ENCODE measurements at places on chromosomes 1 and 21. TPM values are rescaled to one million over a fixed set of nuclear protein-coding genes. Genes with fewer than 3 reads are reported as not detected.

The FAM167B gene
- 3.2 TPM for total RNA-seq

The AGBL4 gene
- 0.41 TPM for total RNA-seq

The FOXO6 gene
- total RNA-seq: 3.8 TPM

The KRTAP20-3 gene
- total RNA-seq: not detected

The NEXN gene
- 2.6 TPM for total RNA-seq

The PAQR6 gene
- 7.1 TPM for total RNA-seq

The LGALS8 gene
- 15.3 TPM for total RNA-seq

DNA sequence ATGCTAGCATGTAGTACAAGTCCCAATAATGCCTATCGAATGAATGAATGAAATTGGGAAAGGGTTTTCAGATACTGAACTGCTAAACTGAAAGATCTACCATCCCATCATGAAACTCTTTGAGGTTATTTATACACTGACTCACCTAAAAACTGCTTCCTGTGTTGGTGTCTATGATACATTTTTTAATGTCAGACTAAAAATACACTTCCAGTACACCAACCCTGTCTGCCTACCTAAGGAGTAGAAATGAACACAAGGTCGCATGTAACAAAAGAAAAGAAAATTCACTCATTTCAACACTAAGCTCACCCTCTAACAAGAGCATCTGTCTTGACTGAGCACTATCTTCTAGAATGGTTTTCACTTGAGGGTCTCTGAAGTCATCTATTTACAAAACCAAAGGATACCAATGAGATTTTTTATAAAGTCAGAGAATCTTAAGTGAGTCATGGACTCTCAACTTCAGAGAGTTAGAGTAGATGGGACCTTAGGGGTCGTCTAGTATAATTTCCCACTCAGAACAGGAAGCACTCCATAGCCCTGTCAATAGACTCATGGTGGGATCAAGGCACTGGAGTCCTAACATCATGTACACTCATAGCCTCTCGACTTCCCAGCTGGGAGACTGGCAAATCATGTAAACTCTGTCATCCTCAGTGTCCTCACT is 53.4 kb downstream of the WLS start:
- H3K4me3 ChIP-seq: no peak overlapping the region
- H3K36me3 ChIP-seq: no peaks in the 10 kb centered on the region
- DNase-seq: no peak
- no peaks in the 10 kb centered on the region for H3K4me1 ChIP-seq
- H3K27ac ChIP-seq: no peak overlapping the region

GRCh38 chr1:112718691-112719418 is 3.7 kb upstream of the PPM1J start:
- H3K36me3 ChIP-seq: no peaks in the 10 kb centered on the region
- peaks cover 40% of the 10 kb centered on the region for H3K27me3 ChIP-seq
- DNase-seq: peak; percentile 89
- H3K27ac ChIP-seq: no peak overlapping the region
- peaks cover 18% of the 10 kb centered on the region for H3K4me1 ChIP-seq
- H3K4me3 ChIP-seq: no peak overlapping the region

- H3K36me3 ChIP-seq: peaks cover 9% of the 10 kb centered on the region
- no peaks in the 10 kb centered on the region for H3K4me1 ChIP-seq
- no peak overlapping the region for H3K4me3 ChIP-seq
Measured at GRCh38 chr21:42574234-42575027, 60.8 kb downstream of the SLC37A1 start.

GRCh38 chr1:231194843-231195516 is 33.1 kb downstream of the TRIM67 start:
- no peaks in the 10 kb centered on the region for H3K4me1 ChIP-seq
- no peak overlapping the region for H3K27ac ChIP-seq

- H3K27me3 ChIP-seq: no peaks in the 10 kb centered on the region
- no peaks in the 10 kb centered on the region for H3K36me3 ChIP-seq
- no peak overlapping the region for H3K4me3 ChIP-seq
- H3K4me1 ChIP-seq: peaks cover 3% of the 10 kb centered on the region
- no peak overlapping the region for H3K27ac ChIP-seq
- no peak for DNase-seq
Measured at GRCh38 chr1:6056572-6056948, 10.9 kb downstream of the KCNAB2 start.

DNA sequence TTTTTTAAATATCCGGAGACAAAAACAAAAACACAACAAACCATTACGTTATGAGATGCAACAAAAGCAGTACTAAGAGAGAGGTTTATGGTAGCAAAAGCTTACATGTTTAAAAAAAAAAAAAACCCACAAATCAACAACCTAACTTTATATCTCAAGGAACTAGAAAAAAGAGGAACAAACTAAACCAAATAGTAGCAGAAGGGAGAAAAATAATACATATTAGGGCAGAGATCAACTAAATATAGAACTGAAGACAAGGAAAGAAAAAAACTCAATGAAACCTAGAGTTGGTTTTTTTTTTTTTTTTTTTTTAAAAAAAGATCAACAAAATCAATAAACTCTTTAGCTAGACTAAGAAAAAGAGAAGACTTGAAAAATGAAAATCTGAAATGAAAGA is 34.9 kb downstream of the ZNF644 start:
- peaks cover 2% of the 10 kb centered on the region for H3K4me1 ChIP-seq
- no peak for DNase-seq
- H3K4me3 ChIP-seq: no peak overlapping the region
- no peak overlapping the region for H3K27ac ChIP-seq
- no peaks in the 10 kb centered on the region for H3K27me3 ChIP-seq

GRCh38 chr1:223045164-223045957 is 97.7 kb downstream of the TLR5 start:
- no peak for DNase-seq
- no peaks in the 10 kb centered on the region for H3K27me3 ChIP-seq
- no peak overlapping the region for H3K27ac ChIP-seq
- no peak overlapping the region for H3K4me3 ChIP-seq

DNA sequence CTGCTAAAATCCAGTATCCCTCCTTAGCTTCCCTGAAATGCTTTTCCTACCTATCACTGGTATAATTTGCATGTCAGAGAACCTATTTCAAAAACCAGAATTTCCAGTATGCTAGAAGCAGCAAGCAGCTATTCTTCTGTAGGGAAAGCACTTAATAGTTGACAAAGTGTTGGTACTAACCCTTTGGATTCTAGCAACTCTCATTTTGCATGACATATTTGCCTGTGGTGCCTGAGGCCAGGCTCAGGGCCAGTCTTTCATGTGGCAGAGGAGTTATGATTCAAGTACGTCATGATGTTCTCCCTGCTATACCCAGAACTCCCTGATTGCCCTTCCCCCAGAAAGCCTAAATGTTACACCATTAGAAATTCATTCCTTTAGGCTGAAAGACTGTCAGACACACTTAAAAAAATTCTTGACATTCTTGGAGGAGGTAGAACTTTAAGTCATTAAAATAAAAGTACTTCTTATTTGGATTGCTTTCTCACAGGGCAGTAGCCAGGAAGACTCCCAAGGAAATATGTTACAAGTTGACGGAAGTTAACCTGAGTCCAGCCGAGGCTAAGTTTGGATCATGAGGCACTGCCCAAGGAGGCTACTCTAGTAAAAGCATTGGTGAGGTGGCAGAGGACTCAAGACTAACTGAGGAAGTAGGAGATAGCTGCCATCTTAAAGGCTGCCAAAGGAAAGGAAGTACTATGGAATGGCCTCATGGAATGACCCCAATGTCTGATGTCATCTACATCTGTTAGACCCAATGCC is 298.4 kb upstream of the SPAG17 start:
- peak; percentile 31 for DNase-seq
- no peaks in the 10 kb centered on the region for H3K36me3 ChIP-seq
- H3K4me3 ChIP-seq: no peak overlapping the region
- H3K27ac ChIP-seq: peak overlapping the region; percentile 57

DNA sequence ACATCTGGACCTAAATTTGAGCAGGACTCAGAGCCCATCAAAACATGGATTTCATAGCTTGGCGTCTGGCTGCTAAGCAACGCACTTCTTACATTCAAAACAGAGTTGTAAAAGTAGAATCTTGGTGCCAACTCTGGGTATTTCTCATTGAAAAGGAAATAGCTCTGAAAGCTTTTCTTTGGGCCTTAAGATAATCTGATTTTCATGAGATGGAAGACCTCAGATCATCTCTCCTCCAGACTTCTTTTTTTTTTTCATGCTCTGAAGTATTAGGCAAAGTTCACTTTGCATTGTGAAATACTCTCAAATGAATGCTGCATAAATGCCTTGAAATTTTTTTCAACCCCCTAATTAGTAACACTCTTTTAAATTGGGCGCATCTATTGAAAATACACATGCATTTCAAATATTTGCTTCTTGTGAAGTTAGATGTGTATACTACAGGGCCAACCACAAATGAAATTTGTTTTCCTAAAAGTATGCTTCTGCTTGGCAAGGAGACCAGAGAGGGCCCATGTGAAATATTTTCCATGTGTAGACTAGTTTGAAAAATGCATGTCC is 4.2 kb downstream of the ADAMTS5 start:
- no peak overlapping the region for H3K4me3 ChIP-seq
- peaks cover 3% of the 10 kb centered on the region for H3K4me1 ChIP-seq
- H3K27ac ChIP-seq: no peak overlapping the region
- DNase-seq: no peak
- H3K36me3 ChIP-seq: no peaks in the 10 kb centered on the region

DNA sequence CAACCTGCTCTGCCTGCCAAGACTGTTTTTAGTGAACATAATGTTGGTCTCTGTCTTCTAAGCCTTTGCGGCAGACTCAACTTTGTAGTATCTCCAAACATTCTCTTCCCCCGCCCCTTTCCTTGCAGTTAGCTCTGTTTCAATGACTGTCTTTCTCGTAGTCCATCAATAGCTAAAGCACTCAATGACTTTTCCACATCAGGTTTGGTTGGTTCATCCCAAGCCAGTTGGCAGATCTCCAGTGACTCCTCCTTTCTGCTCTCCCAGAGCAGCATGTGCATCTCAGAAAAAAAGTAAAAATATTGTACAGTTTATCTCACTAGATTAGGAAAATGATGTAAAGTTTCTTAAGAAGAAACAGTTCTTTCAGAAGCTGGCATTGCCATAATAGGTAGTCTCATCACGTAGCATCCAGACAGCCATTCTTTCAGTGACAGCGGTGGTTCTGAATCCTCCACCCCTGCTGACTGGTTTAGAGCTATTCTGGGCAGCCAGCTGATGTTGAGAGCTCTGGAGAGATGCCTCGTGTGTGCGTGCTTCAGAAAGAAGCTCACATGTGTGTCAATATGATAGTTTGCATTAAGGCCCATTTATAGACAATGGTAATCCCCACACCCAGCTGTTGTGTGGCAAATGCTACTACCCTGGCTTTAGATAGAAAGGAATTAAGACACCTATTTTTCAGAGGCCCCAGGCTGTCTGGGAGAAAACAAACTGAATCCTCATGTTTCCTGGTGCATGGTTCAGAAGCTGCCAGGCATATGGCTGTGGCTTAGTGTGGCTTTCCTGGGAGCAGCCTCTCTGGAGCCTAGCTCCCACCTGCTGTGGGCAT is 53.2 kb downstream of the CNN3 start:
- no peak overlapping the region for H3K4me3 ChIP-seq
- no peaks in the 10 kb centered on the region for H3K27me3 ChIP-seq
- H3K27ac ChIP-seq: no peak overlapping the region
- no peaks in the 10 kb centered on the region for H3K36me3 ChIP-seq
- no peak for DNase-seq

DNA sequence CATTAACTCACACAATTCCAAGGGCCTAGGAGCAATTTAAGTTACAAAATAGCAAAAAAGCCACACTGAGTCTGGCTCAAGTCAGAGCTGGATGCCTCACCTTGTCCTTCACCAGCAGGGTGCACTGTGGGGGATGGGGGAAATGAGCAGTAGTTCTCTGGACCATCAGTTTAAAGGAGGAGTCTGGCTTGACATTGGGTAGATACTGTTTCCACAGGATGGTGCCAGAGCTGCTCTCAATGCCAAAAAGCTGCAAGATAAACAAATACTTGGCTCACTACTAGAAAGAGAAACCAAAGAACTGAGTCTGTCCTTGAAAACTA is 18.8 kb downstream of the EMC1 start:
- DNase-seq: no peak
- H3K27me3 ChIP-seq: no peaks in the 10 kb centered on the region
- H3K36me3 ChIP-seq: peaks cover 57% of the 10 kb centered on the region
- H3K4me3 ChIP-seq: no peak overlapping the region
- no peak overlapping the region for H3K27ac ChIP-seq
- H3K4me1 ChIP-seq: no peaks in the 10 kb centered on the region

DNA sequence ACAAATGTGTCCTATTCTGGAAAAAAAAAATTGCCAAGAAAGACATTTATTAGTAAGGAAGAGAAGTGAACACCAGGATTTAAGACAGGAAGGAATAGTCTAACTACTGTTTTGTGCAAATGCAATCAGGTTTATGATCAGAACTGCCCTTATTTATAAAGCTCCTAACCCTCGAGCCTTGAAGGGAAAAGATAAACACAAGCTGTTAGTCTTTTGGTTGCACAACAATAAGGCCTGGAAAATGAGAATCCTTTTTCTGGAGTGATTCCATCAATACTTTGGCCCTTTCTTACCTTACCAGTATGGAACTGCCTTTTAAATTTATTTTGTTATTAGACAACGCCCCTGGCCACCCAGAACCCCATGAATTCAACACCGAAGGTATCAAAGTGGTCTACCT is 52.9 kb downstream of the SNRPE start:
- no peak for DNase-seq
- H3K27ac ChIP-seq: no peak overlapping the region
- no peak overlapping the region for H3K4me3 ChIP-seq
- no peaks in the 10 kb centered on the region for H3K36me3 ChIP-seq
- H3K27me3 ChIP-seq: no peaks in the 10 kb centered on the region

GRCh38 chr1:89866568-89866967 is 45.7 kb downstream of the LRRC8D start:
- no peak overlapping the region for H3K4me3 ChIP-seq
- H3K36me3 ChIP-seq: peaks cover 6% of the 10 kb centered on the region
- peaks cover 7% of the 10 kb centered on the region for H3K4me1 ChIP-seq
- no peak overlapping the region for H3K27ac ChIP-seq
- DNase-seq: no peak

DNA sequence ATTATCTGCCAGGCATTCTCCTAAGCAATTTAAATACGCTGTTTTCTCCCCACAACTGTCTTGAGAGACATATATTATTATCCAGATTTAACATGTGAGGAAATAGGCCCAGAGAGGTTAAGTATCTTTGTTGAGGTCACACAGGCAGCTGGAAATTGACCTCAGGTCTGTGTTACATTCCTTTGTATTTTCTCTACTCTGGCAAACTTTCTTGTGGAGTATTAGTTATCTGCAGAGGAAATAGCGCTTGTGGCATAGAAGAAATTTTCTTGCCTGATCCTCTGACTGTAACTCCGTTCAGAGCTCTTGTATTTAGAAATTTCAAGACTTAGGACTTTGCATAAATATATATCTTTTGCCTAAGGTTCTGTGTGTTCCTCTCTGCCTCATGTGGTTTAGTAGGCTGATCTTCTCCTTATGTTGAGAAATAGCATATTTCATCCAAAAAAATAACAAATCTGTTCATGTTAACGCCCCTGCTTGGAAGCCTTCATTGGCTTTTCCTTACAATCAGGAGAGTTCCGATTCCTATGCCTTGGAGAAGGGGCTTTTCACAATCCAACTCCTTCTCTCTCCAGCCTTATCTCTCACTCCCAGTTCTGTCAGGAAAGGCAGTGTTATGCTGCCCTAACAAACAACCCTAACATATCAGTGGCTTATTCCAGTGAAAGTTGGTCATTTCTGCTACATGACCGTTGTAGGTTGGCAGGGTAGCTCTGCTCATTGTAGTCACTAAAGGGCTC is 2.5 kb upstream of the JUN start:
- H3K27ac ChIP-seq: no peak overlapping the region
- H3K27me3 ChIP-seq: peaks cover 31% of the 10 kb centered on the region
- no peak overlapping the region for H3K4me3 ChIP-seq
- no peaks in the 10 kb centered on the region for H3K36me3 ChIP-seq
- H3K4me1 ChIP-seq: peaks cover 4% of the 10 kb centered on the region

Data from H1 (cell line).